Neural progenitor cell (in vitro differentiated cells): ENCODE measurements at places on chromosomes 1 and 21.

- DNase-seq = no peak
Observed at GRCh38 chr1:23911921-23912320, 1.2 kb downstream of the CNR2 start.

- no peak for DNase-seq
Observed at GRCh38 chr1:33560680-33561079, 88.2 kb downstream of the ZSCAN20 start.

- peak; percentile 10 for DNase-seq
Observed at GRCh38 chr1:115331558-115332331, 6.3 kb downstream of the NGF start.

DNA sequence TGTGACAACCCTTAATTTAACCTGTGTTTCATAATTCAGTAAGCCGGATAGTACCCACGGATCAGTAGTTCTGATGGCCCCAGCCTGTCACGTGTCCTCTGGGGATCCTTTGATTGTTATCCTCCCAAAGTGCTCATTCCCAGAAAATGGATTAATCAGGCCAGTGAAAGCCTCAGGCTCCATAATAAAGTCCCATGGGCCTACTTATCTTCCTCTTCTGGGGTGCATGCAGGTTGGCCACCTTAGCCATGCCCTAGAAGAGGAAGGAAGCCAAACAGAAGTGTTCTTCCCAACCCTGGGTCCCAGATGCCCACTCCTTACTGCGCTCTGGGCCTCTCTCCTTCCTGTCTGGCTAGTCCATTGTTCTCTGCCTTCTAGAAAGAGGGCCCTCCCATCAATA, 146.1 kb downstream of the EDEM3 start:
- DNase-seq = no peak

DNA sequence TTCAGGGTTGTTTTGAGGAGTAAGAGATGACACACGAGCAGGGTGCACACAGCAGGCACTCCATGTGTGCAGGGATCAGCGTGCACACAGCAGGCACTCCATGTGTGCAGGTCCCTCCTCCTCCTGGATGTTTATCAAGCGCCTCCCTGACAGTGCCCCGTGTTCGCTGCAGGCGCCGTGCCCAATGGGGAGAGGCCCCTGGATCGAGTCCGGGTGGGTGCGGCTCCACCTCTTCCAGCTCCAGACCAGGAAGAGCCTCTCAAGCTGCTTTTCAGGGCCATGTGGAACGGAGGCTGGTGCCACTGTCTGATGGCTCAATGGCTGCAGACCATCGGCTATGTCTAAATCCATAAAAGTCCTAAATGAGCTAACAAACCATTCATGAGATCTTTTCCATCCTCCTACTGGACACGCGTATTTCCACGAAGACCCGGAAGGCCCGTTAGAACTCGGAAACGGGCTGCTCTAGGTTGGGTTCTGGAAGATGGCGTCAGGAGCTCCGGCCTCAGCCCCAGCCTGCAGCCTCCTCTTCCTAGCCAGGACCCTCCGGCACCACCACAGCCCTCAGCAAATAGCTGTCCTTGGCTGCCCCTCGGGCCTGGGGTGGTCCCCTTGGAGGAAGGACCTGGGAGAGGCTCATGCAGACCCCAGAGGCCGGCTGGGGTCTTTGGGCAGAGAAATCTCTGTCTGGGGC, 36.0 kb downstream of the RRP1 start:
- no peak for DNase-seq

DNA sequence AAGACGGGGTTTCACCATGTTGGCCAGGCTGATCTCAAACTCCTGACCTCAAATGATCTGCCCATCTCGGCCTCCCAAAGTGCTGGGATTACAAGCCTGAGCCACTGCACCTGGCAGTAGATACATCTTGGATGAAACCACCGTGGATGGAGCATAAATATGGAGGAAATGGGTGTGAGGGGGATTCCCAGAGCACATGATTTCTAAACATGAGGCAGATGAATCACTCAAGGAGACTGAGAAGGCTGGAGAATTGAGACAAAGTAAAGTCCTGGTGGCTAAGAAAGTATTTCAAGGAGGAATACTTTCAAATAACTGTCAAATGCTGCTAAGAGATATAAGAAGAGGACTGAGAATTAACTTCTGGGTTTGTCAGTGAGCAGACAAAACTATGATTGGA, 5.4 kb upstream of the PGBD5 start:
- no peak for DNase-seq

GRCh38 chr1:173095632-173096031, 44.9 kb upstream of the TNFSF18 start:
- DNase-seq = no peak

- DNase-seq = no peak
Observed at GRCh38 chr1:89604414-89604735, 28.5 kb upstream of the LRRC8C start.

DNA sequence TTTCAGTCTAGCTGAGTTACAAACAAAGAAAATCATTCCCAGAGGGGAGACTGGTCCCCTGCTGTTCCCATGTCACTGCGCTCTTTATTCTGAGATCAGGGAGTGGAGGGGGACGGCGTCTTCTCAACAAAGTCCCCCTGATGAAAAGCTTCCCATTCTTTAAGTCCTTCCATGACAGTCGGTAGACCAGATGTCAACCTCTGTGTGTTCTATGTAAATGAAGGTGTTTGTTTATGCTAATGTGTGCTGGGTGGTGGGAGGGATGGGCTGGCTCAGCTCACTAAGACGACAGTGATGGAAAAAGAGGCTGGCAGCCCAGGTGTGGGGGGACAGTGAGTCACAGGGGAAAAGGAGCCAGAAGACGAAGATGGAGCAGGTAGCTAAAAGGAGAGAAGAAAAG, 148.2 kb upstream of the KLHDC7A start:
- peak; percentile 70 for DNase-seq

GRCh38 chr21:15446223-15446622, 283.6 kb upstream of the USP25 start:
- DNase-seq = no peak

GRCh38 chr1:19676438-19676922, 11.8 kb downstream of the HTR6 start:
- DNase-seq = peak; percentile 92

DNA sequence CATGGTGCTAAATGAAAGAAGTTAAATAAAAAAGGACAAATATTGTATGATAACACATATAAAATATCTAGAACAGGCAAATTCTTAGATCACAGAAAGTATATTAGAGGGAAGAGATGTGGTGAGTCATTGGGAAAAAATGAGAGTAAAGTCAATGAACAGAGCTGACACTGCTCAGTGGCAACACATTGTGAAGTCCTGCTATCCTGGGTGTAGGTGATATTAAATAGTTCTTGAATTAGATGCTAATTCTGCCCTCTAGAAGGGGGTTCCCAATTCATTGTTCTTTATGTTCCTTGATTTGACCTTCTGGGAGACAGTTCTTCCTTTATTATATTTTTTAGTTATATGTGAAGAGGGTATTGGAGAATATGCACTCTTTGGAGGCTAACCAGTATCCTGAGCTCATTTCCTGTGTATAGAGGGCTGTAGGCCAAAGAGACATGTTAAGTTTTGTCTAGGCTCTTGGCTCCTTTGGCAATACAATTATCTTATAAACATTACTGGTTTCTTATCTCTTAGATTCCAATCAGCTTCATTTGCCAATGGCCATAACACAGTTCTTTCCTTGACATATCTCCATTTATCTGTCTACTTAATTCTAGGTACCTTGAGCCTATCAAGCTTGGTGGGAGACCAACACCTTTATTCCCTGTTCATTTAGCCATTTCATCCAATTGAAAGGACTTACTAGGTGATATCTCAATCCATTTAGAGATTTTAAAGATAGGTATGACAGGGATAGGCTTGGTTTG, 6.6 kb upstream of the SLC35A3 start:
- no peak for DNase-seq

- no peak for DNase-seq
Observed at GRCh38 chr1:156126043-156126629, 11.6 kb downstream of the LMNA start.

DNA sequence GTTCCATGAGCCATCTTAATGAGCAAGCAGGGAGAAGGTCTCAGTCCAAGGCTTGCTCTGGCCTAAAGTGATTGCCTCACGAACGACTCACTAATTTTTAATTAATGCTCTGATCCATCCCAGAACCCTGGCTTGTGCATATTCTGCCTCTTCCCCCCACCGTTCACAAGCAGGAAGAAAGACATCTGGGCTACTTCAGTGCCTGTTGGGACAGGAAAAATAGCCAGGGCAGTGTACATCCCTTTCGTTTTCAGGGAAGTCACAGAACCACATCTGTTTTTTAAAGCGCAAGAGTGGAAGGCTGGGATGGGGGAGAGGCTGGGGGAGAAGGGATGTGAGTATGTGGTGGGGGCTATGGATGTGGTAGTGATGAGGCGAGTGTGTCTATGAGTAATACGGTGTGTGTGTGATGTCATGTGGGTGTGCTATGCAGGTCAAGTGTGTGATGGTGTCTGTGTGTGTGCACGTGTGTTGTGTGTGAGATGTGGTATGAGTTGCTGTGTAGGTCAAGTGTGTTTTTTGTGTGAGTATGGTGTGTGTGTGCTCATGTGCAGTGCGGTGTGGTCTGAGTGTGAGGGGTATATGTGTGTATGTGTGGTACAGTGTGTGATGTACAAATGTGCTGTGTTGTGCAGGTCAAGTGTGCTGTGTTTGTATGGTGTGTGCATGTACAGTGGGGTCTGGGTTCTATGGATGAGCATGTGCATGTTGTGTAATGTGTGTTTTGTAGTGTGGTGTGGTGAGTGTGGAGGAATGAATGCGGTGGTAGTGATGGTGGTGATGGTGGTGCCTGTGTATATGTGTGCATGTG, 64.9 kb upstream of the SYT6 start:
- no peak for DNase-seq

DNA sequence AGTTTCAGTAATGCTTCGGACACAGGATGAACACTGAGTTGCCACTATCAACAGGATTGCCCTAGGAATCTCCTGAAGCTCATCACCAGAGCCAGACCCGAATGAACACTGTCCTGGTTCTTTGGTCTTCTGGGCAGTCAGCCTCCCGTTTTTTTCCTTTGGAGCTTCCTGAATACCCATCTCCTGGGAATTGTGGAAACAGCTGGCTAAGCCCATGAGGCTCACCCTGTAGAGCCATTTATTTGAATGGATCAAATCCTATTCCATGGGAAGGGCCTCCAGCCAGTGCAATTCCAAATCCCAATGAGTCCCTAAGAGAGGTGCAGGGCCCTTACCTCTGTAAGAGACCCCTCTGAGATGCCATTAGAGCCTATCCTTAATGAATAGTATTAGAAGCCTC, 5.9 kb downstream of the RCSD1 start:
- DNase-seq = no peak

- DNase-seq = no peak
Observed at GRCh38 chr1:928825-929661, 5.3 kb downstream of the SAMD11 start.

DNA sequence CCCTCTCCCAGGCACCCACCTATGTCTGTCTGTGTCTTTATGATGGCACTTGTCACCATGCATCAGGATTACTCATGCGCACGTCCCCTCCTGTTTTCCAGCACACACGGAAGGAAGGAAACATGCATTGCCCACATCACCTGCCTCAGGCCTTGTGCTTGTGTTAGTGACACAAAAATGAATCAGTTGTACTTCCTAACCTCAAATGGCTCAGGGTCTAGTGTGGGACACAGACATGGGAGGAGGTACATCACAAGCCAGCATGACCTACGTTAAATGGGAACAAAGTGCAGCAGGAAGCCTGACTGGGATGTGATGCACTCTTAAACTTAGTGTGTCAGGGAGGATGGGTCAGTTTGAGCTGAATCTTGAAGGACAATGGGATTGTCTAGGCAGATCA, 126.7 kb downstream of the TRABD2B start:
- DNase-seq = no peak

DNA sequence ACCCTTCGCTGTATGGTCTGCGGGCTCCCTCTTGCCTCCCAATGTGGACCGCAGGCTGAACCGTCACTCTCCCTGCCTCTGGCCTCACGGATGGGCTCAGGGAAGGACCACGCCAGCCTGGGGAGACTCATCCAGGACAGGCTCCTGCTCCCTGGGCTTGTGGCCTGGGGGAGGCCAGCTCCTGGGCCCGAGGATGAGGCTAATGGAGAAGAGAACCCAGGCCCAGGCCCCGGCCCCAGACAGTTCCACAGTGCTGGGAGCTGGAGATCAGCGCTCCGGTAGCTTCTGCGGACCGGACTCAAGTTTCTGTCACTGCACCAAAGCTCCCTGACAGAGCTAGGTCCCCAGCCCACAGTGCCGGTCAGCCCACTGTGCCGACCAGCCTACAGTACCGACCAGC, 13.4 kb upstream of the PLEKHG5 start:
- DNase-seq = no peak

GRCh38 chr1:245827301-245827700, 672.5 kb downstream of the KIF26B start:
- DNase-seq = no peak

DNA sequence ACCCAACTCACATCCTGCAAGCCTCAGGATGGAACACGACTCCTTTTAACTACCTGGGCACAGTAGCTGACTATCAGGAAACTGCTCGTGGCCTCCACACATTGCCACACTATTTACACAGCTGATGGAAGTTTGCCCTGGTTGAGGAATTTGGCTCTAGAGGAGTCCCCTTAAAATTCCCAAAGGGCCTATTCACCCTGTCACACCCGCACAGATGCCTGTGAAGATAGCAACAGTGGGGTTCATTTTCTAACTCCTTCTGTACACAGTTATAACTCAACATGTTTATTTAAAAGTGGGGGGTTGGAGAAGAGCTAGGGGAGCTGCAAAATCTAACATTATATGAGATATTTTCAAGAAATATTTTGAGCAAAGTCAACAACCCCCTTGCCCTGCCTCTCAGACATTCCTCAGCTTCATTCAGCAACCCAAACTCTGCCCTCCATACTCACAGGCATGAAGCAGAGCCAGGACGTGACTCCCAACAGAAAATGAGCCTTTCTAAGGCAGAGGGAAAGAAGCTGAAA, 35.8 kb upstream of the CCN1 start:
- no peak for DNase-seq

DNA sequence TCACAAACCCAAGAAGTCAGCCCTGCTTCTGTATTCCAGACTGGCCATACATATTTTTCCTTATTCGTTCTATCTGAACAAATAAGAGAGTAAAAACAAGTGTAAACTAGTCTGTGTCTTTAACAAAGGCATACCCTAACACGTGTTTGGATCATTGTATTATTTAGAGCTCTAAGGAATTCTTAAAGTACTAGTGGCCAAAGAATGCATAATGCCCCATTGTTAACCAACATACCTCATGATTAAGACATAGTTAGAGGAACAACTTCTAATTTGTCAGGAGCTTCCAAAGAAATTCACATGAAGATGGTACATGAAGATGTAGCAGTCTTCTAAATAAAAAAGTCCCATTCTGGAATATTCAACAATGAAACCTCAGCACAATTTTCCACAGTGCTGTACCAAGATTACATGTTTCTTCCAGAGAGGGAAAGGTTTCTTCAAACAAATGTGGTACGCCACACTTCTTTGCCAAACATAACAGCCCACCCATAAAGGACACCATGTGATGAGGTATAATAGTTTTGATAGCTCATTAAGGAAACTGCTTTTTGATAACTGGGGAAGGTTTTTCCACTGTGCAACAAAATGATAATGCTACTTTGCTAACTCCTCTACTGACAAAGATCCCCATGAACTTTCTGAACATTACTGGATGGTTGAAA, 5.0 kb downstream of the PALMD start:
- DNase-seq = peak; percentile 28
